Activated CD8-positive, alpha-beta T cell treated with anti-CD3 and anti-CD28 coated beads for 36 hours (primary cell): ENCODE measurements at places on chromosomes 5 and 9.

GRCh38 chr9:133945977-133946753 is 46.0 kb downstream of the VAV2 start:
- no peak for DNase-seq

GRCh38 chr9:117958726-117959125 is 254.5 kb downstream of the TLR4 start:
- no peak for DNase-seq

DNA sequence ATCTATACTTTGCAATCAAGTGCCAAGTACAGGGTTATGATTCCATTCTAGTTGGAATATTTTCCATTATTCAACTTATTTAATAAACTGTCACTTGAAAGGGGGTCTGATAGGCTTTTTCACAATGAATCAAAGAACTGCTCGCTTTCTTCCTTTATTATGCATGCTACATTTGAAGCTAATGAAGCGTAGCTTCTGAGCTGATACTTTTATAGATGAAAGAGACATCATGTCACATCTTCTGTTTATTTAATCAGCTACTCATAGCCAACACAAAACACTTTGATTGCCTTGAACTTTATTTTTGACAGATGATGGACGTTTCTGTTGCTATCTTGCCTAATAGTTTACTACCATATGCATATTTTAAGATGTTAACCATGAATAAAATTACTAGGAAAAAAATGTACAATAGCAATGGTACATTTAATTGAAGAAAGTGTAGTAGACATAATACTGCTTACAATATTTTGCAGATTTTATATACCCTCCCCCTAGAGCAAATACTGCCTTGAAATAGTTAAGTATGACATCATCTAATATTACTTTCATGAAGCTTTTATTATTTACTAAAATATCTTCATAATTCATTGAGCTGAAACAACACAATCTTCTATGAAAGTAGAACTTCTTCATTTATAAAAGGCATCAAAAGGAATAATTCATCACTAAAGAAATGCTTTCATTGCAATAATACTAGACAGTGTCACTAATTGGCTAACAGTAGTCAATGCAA is 529.3 kb upstream of the TYRP1 start:
- no peak for DNase-seq

DNA sequence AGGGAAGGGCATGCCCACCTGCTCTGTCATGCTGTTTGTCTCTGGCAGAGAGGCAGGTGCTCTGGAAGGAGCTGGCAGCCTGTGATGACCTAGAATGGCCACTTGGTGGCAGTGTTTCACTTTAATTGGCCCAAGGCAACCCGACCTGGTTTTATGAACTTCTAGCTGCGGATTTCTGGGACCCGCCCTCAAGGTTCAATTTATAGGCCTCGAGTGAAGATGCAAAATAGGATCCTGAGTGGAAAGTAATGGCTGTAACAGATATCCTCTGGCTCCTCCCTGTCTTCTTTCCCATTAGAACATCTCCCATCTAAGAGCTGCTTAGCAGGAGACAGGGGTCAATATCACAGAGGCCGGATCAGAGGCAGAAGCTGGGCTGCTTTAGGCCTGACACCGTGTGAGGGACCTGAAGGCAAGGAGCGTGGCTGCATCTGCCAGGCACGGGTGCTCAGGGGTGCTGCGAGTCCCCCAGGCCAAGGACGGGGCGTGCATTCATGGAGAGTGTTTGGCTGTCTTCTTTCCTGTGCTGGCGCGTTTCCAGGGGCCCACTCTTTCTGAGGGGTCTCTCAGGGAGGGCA is 56.7 kb upstream of the SLC28A3 start:
- peak; percentile 68 for DNase-seq

DNA sequence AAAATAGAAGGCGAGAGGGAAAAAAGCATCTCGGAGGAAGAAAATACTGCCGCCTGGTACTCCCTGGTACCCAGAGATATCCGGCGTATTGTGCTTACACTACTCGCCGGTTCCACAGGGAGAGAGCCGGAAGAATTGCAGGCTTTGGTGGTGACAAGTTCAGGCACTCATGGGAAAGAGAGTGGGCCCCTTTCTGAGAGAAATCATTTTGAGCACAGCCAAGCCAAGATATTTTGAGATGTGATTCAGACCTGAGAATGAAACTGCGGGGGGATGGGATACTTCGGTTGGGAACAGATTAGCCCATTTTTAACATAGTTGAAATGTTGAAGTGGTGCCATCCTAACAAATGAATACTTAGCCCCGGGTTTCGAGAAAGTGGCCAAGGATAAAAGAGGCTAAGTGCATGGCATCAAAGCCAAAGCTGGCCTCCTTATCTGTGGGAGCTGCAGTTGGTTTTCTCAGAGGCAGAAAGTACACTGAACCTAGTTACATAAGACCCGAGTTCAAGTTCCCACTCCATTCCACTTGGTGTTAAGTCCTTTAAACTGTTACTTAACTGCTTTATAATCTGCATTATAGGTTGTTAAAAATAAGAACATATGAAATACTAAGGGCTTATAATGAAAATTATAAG is 62.7 kb downstream of the SLC1A3 start:
- no peak for DNase-seq

DNA sequence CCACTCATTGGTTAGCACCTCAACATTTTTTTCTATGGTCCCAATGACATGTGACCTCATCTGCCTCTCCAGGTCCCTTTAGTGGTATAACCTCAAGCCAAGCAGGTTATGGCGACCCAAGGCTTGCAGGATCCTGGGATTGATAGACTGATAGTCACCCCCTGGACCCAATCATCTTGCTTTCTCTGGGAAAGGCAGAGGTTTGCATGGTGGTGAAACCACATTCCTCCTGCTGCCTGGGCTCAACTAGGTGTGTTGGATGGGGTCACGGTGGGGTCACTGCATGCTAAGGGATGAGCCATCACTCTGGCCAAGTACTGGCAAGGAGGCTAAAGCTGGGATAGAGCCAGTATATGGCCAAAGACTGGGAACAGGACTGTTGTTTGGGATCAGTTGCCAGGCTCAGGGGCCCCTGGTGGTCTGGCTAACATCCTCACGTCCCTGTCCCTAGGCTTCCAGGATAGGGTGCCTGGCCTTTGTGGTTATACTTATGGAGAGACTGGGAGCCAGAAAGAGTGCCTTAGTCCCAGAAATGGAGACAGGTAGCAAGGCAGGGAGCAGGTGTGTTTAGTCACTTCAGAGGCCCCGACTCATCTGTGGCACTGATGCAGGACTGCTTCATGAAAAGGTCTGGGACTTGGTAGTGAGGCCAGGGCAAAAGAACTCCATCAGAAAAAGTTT is 4.6 kb upstream of the SMIM32 start:
- DNase-seq = no peak

DNA sequence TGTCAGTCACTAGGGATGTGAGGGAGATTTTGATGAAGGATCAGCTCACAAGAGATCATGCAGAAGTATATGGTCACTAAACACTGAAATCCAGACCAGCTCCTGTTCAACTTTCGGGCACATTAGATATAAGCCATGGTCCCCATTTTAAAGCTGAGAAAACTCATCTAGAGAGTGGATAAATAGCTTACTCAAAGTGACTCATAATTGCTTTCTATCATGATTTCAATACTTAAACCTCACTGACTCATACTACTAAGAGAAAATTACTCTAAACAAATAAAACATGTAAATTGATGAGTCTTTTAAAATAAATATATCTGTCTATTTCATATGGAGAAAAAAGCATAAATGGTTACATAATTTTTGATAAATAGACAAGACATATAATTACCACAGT is 567.7 kb downstream of the TLR4 start:
- DNase-seq = no peak

DNA sequence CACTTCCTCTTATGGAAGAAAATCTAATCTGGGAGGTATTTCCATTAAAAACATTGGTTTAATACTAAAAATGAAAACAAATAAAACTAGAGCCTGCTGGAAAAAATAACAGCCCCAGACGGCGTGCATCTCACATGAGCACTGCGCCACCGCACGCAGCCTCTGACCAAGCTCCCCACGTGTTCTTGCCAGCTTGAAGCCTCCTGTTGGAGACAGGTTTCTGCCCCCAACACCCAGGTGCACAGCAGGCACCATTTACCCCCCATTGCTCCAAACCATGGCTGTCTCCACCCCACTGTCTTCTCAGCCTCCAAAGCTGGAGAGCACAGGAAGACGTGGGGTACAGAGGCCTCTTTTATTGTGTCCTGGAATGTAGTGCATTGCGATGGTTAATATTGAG is 10.7 kb upstream of the COL5A1 start:
- no peak for DNase-seq

DNA sequence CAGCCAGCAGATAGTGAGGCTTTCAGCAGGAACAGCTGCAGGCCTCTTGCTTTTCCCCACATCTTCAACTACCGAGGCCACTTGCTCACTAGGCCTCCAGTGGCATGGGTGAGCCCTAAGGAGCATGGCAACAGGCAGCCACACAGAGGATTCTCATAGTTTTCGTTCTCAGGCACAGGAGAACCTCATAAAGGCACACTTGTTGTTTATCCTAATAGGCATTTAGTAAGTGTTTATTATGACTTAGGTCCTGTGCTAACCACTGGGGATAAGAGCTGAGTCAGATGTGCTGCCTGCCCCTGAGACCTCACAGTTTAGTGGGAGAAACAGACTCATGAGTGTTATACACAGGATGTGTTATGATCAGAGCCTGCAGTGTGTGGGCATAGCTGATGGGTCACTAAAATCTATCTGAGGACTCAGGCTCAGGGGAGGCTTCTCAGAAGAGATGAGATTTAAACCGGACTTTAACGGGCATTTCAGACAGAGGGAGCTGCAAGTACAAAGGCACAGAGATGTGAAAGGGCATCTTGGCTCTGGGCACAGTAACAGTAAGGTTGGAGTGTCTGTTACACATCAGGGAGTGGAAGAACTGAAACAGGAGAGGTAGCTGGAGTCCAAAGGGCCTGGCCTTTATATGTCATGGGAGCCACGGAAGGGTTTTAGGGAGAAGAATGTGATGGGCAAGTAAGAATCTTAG is 21.0 kb upstream of the HEMGN start:
- DNase-seq = peak; percentile 29

- no peak for DNase-seq
These were observed 297.8 kb downstream of the CWC27 start for GRCh38 chr5:65066387-65067146.

- no peak for DNase-seq
These were observed 63.0 kb downstream of the GDNF start for GRCh38 chr5:37776826-37777225.

DNA sequence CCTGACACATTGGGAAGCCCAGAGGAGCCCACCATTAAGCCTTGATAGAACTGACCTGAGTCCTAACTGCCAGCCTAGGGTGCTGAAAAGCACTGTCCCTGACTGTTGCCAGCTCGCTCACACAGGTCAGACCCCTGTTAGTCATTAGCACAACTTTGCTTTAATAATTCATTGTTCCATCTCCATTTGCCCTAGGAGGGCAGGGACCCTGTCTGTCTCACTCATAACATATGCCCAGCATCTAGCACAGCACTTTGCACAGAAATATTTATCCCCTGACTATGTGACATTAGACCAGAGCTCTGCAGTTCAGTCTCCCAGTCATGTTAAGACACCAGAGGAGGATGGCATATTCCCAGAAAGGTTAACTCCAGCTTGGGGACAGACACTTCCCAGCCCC is 61.8 kb upstream of the STXBP1 start:
- DNase-seq = no peak

- peak; percentile 12 for DNase-seq
These were observed 18.4 kb upstream of the SLC9A3 start for GRCh38 chr5:542319-543311.

DNA sequence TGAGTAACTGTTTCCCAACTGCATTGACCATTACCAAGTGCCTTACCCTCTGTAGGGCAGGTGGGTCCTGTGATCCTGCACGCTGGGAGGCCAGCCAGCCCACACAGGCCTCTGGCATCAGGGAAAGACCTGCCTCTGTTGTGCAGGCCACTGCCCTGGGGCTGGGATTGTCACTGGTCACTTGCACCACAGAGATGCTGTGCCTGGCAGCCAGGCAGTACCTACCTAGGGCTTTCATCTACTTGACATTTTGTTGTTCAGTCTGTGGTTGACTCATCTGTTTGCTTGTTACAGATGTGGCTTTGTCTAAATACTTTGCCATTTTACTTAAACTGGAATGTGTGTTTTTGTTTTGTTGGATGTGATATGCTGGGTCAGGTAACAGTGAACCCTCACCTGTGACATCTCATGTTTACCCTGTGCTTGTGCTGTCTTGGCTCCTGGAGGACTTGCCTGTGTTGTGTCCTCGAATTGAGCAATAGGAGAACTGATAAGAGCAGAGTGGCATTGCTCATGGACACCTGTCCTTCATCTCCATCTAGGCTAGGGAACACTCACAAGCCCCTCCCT is 32.8 kb downstream of the SECISBP2 start:
- no peak for DNase-seq

- DNase-seq = no peak
These were observed 8.0 kb upstream of the ZNF366 start for GRCh38 chr5:72515211-72515610.

DNA sequence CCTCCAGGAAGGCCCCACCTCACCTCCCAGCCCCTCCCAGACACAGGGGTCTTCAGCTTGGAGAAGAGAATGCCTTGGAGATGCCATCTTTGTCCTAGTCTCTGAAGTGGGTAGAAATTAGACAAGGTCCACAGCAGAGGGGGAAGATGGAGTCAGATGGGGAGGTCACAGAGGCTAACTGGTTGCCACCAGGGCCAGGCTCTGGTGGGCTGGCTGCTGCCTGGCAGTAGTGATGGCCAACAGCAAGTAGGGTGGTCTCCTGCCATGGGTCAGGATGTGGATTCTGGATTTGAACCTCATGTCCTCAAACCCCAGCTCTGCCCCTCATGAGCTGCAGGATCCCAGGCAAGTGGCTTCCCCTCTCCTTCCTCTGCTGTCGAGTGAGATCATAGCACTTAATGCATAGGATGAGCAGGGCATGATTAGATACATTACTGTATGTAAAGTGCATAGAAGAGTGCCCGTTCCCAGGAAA is 38.7 kb upstream of the NEK6 start:
- DNase-seq = no peak

DNA sequence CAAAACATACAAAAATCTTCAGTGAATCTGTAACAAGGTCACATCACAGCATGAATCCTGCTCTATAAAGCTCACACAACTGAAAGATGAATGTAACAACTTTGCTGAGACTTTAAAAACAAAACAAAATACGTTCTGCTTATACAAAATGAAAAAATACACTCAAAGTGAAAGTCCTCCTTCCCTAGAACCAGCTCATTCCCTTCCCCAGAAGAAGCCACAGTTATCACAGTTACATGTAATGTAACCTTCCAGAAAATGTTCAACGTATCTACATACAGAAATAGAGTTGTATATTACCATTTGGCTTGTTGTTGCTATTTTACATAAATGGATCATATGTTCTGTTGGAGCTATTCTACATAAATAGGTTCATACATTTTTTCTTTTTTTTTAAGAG is 2.6 kb downstream of the AUH start:
- no peak for DNase-seq

- DNase-seq = no peak
These were observed 45.7 kb downstream of the TMEM174 start for GRCh38 chr5:73218552-73219171.

GRCh38 chr5:10354048-10354872 is 765 bp downstream of the MARCHF6 start:
- peak; percentile 79 for DNase-seq

GRCh38 chr5:39148983-39149534 is 70.3 kb downstream of the FYB1 start:
- DNase-seq = no peak

GRCh38 chr9:115079156-115079555 is 38.8 kb downstream of the TNC start:
- no peak for DNase-seq

GRCh38 chr5:122101636-122102285 is 23.7 kb upstream of the LOX start:
- no peak for DNase-seq

GRCh38 chr9:14415947-14416346 is 102.0 kb upstream of the NFIB start:
- DNase-seq = no peak

GRCh38 chr5:172788771-172789686 is 18.0 kb upstream of the DUSP1 start:
- DNase-seq = no peak
